ENCODE measurements at places on chromosomes 12 and 14. TPM values are rescaled to one million over a fixed set of nuclear protein-coding genes. Genes with fewer than 3 reads are reported as not detected.

Gene SYNDIG1L
- total RNA-seq, result not detected

Gene CLEC2A
- total RNA-seq, result not detected

Gene CD4
- 0.23 TPM for total RNA-seq

DNA sequence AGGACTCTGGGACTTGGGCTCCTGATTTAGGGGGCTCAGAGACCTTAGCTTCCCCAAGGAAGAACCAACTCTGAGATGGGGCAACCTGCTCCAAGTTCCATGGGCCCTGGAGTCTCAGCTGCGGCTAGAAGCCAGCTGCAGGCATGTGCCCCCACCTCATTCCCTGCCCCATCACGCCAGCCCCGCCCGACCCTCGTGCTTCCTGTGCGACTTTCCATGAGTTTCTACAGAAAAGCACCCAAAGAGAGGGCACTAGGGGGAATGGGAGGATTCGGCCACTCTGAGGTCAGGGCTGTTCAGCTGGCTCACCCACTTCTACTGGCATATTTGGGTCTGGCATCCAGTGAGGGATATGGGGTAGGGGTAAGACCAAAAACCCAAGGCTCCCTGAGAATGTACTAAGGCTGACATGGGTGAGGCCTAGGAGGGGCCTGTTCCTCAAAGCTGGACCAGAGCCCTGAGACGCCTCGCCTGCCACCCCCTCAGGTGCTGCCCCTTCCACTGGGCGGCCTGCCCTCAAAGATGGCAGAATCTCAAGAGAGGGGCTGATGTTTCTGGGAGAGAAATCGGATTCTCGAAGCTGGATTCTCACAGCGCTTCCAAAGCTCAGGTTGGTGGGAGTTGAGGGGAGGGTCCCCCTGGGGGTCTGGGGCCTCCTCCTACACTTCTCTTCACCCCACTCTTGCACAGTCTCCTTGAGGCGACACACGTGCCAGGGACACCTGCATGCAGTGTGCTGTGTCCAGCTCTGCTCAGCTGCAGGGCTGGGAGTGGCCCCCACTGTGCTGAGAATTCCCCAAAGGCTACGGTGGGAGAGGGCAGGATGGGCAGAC is 22.1 kb downstream of the FAIM2 start:
- no peak overlapping the region for H3K27ac ChIP-seq
- DNase-seq, result no peak
- H3K4me3 ChIP-seq, result no peak overlapping the region
- H3K4me1 ChIP-seq, result 0 out of 2 replicates have a peak, but pooled peaks cover 4% of the 10 kb centered on the region

GRCh38 chr12:130577351-130577750 is 138.7 kb downstream of the RIMBP2 start:
- no peaks in the 10 kb centered on the region for H3K27me3 ChIP-seq
- no peaks in the 10 kb centered on the region for H3K36me3 ChIP-seq
- no peak overlapping the region for H3K4me3 ChIP-seq
- no peak for DNase-seq
- H3K27ac ChIP-seq, result no peak overlapping the region

GRCh38 chr14:81177225-81177624 is 43.5 kb downstream of the GTF2A1 start:
- no peak for DNase-seq
- peaks cover 3% of the 10 kb centered on the region for H3K36me3 ChIP-seq
- no peak overlapping the region for H3K27ac ChIP-seq
- H3K4me3 ChIP-seq, result no peak overlapping the region

Data from Panc1 (cell line).